ENCODE measurements at places on chromosomes 3 and 15.

- DNase-seq, result no peak
Observed at GRCh38 chr3:138406606-138407005, 27.8 kb upstream of the ESYT3 start.

GRCh38 chr3:115709093-115709492, 85.8 kb downstream of the GAP43 start:
- no peak for DNase-seq

GRCh38 chr3:165713479-165713878, 123.7 kb downstream of the BCHE start:
- no peak for DNase-seq

DNA sequence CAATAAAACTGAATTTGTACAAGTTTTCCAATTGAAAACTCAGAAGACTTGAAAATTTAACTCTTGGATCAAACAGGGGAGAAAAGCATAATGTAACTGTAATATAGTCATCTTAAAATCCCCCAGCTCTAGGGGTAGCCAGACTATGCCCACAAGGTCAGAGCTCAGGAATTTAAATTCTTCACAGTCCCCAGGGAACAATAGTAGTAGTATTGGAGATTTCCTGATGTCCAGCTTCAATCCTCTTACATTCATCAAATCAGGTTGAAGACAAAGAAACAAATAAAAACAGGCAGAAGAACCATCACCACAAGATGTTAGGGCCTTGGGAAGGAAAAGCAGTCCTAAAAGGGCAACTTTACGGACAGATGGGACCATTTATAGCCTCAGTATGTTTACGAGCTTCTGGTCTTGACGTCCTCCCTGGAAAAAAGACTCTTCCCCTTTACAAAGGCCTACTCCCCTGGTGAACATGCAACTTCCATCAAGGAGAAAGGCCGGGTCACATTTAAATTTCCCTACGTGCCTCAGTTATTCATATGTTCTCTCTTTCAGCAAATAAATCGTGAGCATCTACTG, 96.8 kb downstream of the PLCH1 start:
- no peak for DNase-seq

GRCh38 chr15:75738014-75738646, 25.5 kb upstream of the CSPG4 start:
- no peak for DNase-seq

DNA sequence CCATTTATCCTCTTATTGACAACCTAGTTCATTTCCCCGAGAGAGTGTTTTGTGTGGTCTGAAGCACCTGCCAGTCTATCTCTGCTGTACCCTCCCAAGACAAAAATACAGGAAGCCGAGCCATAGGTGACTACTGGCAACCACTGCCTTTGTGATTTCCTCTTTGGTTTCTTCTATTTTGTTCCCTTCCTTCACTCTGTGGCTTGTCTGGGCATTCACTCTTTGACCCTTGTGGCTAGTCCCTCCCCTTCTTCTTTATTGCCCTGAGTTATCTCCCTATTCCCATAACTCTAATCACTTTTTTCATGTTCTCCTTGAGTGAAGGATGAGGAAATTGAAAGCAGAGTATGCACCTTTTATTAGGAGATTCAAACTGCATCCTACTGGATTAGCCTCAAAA, at the start of gene ADGRG7:
ADGRG7 (plus strand) TSS at position 297 of the 400 bp plus-strand sequence. CDS start 256 bp downstream, outside the sequence.
- DNase-seq, result no peak

DNA sequence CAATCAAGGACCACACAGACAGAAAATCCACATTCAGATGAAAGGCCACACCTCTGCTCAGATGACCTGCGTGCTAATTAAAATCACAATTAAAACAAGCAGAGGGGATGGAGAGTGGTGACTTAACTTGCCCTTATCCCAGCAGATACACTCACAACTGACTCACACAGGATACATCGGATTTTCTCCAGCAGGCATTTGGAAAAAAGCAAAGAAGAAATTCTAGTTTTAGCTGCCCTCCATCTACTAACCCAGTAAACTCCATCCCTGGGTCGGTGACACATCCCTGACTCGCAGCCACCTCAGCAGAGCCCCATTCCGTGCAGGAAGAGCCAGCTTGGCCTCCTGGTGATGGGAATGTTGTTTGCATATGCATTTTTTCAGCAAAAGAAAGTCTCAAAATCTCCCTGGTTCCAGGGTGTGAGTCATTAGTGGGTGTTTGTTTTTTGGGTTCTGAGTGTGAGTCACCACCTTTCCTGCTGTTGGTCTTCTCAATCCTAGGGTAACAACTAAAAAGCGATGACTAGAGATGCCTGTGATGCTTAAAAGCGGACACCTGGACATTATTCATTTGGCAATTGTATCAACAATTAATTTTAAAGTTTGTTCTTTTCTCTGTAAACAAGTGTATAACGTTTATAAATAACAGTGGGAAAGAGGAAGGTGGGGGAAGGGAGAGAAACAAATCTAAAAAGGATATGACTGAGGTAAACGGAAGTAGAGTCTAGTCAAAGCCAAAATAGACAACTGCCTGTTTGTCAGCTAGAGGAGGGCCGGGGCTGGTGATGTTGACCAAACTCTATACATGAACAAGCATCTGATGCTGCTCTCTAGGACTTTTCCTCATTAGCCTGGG, 49.8 kb upstream of the SLC4A7 start:
- no peak for DNase-seq

DNA sequence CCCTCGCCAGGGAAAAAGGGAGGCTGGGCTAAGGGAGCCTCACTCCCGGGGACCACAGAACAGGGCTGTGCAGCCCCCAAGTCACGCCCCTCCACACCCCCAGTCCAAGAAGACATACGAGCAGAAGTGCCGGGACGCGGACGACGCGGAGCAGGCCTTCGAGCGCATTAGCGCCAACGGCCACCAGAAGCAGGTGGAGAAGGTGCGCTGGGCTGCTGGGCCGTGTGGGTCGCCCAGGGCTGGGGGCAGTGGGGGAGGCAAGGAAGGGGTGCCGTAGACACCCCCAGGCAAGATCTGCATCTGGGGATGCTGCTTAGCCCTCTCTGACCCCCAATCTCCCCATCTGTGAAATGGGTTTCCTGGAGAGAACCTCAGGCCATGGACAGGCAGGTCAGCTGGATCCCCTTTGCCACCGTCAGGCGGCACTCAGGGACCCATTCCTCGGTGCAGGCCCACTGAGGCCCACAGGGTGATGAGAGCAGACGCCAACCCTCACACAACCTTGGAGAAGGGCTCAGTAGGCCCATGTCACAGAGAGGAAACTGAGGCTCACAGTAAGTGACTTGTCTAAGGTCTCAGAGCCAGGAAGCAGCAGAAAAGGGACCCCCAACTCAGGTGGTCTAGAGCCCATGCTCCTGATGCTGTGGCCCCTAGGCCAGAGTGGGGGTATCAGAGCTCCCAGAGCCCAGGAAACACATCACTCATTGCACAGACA, 33.7 kb downstream of the PSTPIP1 start:
- no peak for DNase-seq

GRCh38 chr15:66112388-66112787, 141.2 kb downstream of the MEGF11 start:
- DNase-seq, result no peak

GRCh38 chr3:88434001-88434400, 284.2 kb downstream of the C3orf38 start:
- DNase-seq, result no peak

DNA sequence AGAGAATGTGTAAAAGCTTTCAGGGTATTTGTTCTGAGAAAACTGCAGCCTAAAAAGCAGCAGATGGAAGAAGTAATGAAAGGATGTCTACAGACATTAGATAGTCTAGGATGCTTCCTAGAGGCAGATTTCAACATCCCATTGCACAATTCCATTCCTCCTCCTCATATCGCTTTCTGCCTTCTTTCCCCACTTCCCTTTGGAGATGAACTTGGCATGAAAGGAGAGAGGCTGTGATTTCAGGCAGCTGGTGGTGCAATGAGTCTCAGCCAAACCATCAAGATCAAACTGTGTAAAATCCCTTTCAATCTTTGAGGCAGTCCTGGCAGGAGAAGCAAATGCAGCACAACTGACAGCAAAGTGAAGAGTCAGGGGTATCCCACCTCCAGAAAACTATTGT, 438.7 kb upstream of the KCNMB2 start:
- no peak for DNase-seq

DNA sequence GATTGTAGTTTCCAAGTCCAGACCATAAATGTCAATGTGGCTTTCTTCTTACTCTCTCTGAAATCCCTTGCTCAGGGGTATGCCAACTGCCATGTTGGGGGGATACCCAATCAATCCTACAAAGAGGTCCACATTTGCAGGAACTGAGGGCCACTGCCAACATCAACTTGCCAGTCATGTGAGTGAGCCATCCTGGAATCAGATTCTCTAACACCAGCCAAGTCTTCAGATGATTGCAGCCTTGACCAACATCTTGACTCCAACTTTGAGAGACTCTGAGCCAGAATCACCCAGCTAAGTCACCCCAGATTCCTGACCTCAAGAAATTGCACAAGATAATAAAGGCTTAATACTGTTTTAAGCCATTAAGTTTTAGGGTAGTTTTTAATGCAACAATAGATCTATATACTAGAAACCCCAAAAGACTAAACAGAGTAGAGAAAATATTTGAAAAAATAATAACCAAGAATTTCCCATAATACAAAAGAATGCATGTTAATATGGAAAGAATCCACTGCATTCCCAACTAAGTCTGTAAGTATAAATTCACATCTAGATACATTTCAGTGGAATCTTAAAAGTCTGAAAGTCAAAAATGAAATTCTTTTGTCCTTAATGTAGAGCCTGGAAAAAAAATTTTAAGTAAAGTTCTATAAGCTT, 22.4 kb downstream of the ISG20 start:
- DNase-seq, result no peak

DNA sequence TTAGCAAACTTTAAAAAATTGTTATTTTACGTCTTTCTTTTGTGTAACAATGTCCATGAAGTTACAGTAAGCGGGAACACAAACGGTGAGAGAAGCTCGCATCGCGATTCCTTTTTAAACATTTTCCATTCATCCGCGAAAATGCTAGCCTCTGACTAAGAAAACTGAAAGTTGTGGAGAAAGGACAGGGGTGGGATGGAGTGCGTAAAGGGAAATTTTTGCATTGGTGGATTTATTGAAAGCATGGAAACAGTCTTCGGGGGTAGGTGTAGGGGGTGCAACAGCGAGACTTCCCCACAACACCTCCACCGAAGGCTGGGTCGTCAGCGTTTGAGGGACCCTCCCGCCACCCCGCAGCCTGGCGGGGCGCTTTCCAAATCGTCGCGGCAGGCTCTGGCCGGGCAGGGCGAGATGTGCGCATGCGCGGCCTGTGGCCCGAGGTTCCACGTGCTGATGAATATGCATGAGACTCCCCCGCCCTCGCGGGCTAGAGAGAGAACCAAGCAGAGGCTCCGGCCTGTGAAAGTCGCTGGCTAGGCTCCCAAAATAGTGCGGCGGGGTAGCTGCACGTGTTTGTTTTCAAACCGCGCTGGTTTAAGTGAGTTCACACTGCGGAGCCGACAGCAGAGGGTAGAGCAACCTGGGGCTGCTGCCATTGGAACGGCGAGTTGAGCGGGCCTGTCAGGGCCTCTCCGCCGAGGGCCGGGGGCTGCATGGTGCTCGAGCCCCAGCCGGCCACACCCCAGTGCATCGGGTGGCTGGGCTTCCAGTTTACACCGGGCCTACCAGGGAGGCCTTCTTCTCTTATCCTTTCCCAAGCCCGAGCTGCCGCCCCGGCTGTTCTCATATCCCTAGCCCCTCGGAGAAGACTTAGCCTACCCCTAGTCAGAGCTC, 9.9 kb downstream of the ZIC1 start:
- no peak for DNase-seq

DNA sequence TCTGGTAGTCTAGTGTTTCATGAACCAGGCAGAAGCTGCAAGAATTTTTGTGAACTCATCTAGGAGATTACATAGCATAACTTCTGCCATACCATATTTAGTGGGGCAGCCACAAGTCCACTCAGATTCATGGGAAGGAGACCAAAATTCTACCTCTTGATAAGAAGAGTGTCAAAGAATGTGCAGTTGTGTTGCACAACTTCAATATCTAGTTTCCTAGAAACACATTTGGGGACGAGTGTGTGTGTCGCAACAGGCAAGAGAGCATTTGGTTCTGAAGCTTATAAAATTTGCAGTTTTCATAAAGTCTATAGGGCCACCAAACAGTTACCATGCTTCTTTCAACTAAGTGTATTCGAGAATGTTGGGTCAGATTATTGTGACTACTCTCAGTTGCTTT, 115.3 kb downstream of the KCNH8 start:
- DNase-seq, result no peak

- no peak for DNase-seq
Observed at GRCh38 chr15:73941044-73941443, 14.8 kb downstream of the LOXL1 start.

GRCh38 chr3:132351222-132351806, 34.1 kb downstream of the ACP3 start:
- DNase-seq, result no peak

DNA sequence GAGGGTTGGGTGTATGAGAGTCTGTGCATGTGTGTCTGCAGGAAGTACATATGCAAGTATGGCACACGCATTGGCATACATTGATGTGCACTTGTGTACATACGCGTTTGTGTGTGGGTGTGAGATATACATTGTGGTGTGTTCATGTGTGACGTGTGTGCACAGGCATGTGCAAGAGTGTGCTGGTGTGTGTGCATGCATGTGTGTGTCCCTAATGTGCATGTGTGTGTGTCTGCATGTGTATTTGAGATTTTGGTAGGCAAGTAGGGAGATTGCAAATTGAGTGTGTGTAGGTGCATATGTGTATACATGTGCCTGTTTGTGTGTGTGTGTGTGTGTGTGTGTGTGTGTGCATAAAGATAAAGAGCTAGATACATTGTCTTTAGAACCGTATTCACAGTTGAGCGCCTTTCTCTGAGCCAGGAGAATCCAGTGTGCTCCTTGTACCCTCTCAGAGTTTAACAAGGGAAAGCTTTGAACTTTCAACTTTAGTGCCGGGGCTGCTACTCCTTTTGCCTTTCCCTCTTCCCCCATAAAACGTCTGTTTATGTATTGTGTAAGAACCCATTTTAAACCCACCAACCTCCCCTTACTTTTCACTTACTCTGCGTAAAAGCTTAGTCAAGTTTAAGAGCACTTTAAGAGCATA, 152.4 kb upstream of the CHL1 start:
- no peak for DNase-seq

- no peak for DNase-seq
Observed at GRCh38 chr15:83290236-83290635, 5.8 kb upstream of the BNC1 start.

- DNase-seq, result no peak
Observed at GRCh38 chr15:60340207-60340921, 57.4 kb downstream of the ANXA2 start.

DNA sequence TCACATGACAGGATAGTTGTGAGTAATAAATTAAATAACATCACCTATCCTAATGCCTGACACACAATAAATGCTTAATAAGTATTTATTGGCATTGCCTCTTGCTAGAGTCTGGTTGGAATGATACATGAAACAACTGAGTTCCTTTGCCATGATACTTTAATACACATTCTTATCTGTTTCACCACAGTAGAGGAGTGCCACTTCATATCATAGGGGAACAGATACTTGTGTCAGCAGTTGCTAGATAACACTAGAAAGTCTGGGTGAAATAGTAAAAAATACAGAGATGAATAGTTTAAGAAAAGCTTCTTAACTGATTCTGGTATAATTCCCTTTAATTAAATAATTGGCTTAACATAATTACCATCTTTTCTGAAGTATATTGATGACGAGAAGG, 380.0 kb upstream of the GOLIM4 start:
- DNase-seq, result no peak

GRCh38 chr3:23633261-23633960, 172.3 kb upstream of the UBE2E1 start:
- no peak for DNase-seq
